Esophagus (tissue), 2 donors: ENCODE measurements at places on chromosomes 4 and X. TPM values are rescaled to one million over a fixed set of nuclear protein-coding genes. Genes with fewer than 3 reads are reported as not detected.

The PAGE1 gene
- not detected for polyA plus RNA-seq

The SEC24D gene
- 8.5 TPM for polyA plus RNA-seq

The ADAM29 gene
- not detected for polyA plus RNA-seq

The MMGT1 gene
- 7.5 TPM for polyA plus RNA-seq

The CYSLTR1 gene
- 0.84 TPM for polyA plus RNA-seq
